ENCODE measurements at places on chromosomes 2 and 18.
A peak's percentile ranks its signal among the peaks of the same experiment; 100 is the strongest.

DNA sequence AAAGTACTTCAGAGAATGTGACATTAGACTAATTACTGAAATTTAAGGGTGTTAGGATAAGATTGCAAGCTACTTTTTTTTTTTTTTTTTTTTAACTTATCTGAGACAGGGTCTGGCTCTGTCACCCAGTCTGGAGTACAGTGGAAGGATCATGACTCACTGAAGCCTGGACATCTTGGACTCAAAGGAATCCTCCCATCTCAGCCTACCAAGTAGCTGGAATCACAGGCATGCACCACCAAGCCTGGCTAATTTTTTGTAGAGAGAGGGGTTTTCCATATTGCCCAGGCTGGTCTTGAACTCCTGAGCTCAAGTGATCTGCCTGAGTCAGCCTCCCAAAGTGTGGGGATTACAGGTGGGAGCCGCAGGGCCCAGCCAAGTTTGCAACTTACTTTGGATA lies 1246.0 kb upstream of the ZEB2 start:
- DNase-seq, result no peak

GRCh38 chr2:216474925-216475670 lies 23.5 kb upstream of the RPL37A start:
- no peak for DNase-seq

GRCh38 chr2:3125001-3125760 lies 252.4 kb downstream of the EIPR1 start:
- peak; percentile 46 for DNase-seq

GRCh38 chr2:7722212-7722910 lies 805.1 kb downstream of the RNF144A start:
- no peak for DNase-seq

DNA sequence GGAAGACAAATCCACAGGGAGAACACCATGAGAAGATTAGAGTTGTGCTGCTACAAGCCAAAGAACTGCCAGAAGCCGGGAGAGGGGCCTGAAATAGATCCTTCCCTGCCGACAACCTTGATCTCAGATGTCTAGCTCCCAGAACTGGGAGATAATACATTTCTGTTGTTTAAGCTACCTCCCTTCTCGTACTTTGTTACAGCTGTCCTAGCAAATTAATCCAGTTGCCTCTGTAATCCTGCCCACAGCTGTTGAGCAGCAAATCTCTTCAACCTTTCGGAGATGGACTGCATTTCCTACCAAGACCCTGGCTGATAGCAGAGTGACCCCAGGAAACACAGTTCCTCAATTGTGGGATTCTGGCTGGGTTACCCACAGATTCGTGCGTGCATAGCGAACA lies 2.6 kb upstream of the TBC1D8 start:
- no peak for DNase-seq

DNA sequence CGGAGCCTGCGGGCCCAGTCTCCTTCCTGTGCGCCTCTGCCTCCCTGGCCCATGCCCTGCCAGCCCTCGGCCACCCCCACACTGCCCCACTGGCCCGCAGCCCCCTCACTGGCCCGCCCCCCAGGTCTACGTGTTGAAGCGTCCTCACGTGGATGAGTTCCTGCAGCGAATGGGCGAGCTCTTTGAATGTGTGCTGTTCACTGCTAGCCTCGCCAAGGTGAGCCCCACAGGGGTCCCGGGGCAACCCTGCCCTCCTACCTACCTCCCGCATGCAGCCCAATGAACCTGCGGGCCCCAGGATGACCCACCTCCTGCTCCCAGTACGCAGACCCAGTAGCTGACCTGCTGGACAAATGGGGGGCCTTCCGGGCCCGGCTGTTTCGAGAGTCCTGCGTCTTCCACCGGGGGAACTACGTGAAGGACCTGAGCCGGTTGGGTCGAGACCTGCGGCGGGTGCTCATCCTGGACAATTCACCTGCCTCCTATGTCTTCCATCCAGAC lies 3.3 kb downstream of the CTDSP1 start:
- no peak for DNase-seq

All from ecto neural progenitor cell (in vitro differentiated cells).